Stimulated activated CD4-positive, alpha-beta T cell treated with anti-CD3 and anti-CD28 coated beads, Interleukin-1b, Interleukin-23, amount 100 ng/mL, for 1 hour (primary cell): ENCODE measurements at places on chromosomes 13 and 19.

GRCh38 chr19:14368011-14368513 lies 13.2 kb upstream of the ADGRE5 start:
- no peak for DNase-seq

- no peak for DNase-seq
These were observed 360.3 kb upstream of the ZNF507 start for GRCh38 chr19:31985001-31985605.

DNA sequence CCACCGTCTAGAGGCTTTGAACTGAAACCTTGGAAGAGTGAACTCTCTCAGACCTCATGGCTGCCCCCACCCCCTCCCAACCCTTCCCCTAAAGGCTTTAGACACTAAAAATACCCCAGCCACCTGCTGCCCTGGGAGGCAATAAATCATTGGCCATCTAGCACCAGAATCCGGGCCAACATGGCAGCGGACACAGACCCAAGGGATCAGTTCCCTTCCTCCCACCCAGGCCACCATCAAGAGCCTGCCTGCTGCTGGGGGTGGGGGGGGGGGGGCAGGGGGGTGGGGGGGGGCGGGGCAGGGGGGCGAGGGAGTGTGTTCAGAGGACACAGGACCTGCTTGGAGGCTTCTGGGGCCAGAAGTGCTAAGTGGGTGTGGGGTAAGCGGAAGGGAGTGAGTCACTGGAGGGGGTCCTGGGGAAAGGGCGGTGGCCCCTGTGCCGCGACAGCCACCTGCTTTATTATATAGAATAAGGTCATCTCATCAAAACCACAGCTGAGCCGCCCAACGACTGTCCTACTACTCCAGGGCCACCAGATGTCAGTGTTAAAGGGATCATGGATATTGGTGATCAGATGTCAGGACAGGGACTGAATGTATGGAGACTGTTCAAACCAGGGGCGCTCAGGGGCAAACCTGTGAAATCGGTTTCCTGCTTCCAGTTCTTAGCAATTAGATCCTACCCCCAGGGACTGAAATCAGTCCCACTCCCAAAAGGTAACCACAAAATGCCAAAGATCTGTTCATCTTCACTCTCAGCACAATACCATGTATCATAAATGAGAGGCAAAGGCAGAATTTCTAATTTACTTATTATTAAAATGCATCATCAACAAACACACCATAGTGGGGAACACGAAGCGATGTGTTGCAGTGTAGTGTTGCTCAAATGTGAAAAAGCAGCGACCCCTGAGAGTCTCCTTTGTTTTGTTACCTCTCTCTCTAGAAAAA lies 24.3 kb downstream of the ARL11 start:
- no peak for DNase-seq

GRCh38 chr13:65584126-65584525 lies 1646.0 kb downstream of the PCDH9 start:
- no peak for DNase-seq

DNA sequence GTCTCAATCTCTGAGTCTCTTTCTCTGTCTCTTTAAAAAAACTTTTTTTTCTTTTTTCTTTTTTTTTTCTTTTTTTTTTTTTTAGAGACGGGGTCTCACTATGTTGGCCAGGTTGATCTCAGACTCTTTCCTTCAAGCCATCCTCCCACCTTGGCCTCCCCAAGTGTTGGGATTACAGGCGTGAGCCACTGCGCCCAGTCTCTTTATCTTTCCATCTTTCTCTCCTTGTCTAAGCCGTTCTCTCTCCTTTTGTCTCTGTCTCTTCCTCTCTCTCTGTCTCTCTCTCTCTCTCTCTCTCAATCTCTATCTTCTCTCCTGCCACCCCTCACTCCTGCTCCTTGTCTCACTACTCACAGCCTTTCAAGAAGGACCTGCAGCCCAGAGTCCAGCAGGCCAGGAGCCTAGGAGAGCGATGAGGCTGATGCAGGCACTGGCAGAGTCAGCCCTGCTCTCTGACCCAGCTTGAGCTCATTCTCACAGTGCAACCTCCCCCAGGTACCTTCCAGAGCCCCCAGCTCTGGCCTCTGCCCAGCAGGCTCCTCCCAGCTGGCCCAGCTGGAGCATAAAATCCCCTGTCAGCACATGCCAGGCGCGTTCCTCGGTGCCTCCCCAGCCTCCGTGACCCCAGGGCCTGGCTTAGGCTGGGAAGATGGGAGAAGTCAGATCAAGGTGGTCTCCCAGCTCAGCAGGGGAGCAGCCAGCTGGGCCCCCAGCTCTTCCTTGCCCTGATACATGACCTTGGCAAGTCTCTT lies at the start of gene NPHS1:
Gene NPHS1 (minus strand): TSS at position 476 of the 752 bp plus-strand sequence. CDS start 667 bp downstream, outside the sequence.
- no peak for DNase-seq

DNA sequence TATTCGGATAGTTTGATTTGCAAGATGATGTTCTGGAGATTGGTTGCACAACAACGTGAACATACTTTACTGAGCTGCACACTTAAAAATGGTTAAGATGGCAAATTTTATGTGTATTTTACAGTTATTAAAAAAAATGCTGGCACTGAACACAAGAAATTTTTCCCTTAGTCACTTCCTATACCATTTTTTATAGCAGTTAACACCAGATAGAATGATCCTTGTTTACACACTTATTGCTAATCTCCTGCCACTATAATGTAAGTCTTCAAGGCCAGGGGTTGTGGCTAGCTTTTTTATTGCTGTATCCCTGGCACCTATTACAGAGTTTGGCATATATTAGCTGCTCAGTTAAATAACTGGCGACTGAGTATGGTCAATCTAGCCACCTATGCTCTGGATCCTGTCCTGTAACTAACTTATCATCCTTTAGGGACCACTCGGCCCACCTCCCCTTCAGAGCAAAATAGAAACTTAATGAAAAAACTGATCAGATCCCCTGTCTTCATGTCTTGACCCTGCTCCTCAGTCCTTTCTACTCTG lies 2.0 kb upstream of the EBPL start:
- no peak for DNase-seq

DNA sequence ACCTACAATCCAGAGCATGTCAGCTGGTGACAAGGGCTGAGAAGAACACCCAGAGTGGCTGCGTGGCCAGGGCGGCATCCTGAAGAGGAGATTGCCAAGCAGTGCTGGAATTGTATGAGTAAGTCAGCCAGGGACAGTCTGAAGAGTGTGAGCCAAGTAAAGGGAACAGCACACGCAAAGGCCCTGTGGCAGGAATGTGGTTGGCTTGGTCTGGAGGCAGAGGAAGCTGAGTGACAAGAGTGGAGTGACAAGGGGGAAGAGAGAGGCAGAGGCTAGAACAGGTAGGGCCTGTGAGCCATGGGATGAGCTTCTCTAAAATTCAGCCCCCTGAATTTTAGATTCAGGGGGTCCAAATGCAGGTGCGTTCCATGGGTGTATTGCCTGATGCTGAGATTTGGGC lies 53.7 kb upstream of the UQCRFS1 start:
- DNase-seq = no peak

GRCh38 chr13:102203718-102204117 lies 198.1 kb downstream of the FGF14 start:
- DNase-seq = no peak

GRCh38 chr19:6580313-6580712 lies 10.6 kb downstream of the CD70 start:
- DNase-seq = no peak
